MG63 (cell line): ENCODE measurements at places on chromosomes 2 and 18. TPM values are rescaled to one million over a fixed set of nuclear protein-coding genes. Genes with fewer than 3 reads are reported as not detected.

Gene RGPD3
- total RNA-seq, result 0.07 TPM in 2 replicates

Gene POMC
- total RNA-seq, result not detected in 2 replicates

Gene ATP5F1A
- 432 and 465 TPM in 2 replicates for total RNA-seq

Gene RAD51AP2
- total RNA-seq, result not detected in 2 replicates
